Chondrocyte (in vitro differentiated cells): ENCODE measurements at places on chromosomes 1 and 21. TPM values are rescaled to one million over a fixed set of nuclear protein-coding genes. Genes with fewer than 3 reads are reported as not detected.

The OR2AK2 gene
- total RNA-seq: not detected in 3 replicates

The FALEC gene
- 1.2 TPM in 1 of 3 replicates, not detected in the others for total RNA-seq

The TPRG1L gene
- total RNA-seq: 52.5 to 53.7 TPM (median 53.6 TPM) in 3 replicates

The AMY2A gene
- total RNA-seq: not detected in 3 replicates

The ESPN gene
- total RNA-seq: 0.57 to 2.5 TPM (median 2.1 TPM) in 3 replicates

The TBX19 gene
- total RNA-seq: 1.8 to 2.7 TPM (median 2.1 TPM) in 3 replicates

The REG4 gene
- not detected in 3 replicates for total RNA-seq

The SLC35E2B gene
- 50.9 to 52.2 TPM (median 51.6 TPM) in 3 replicates for total RNA-seq

The CDA gene
- not detected in 3 replicates for total RNA-seq

The SERPINC1 gene
- total RNA-seq: 0.22 to 0.51 TPM in 2 of 3 replicates, not detected in the other

DNA sequence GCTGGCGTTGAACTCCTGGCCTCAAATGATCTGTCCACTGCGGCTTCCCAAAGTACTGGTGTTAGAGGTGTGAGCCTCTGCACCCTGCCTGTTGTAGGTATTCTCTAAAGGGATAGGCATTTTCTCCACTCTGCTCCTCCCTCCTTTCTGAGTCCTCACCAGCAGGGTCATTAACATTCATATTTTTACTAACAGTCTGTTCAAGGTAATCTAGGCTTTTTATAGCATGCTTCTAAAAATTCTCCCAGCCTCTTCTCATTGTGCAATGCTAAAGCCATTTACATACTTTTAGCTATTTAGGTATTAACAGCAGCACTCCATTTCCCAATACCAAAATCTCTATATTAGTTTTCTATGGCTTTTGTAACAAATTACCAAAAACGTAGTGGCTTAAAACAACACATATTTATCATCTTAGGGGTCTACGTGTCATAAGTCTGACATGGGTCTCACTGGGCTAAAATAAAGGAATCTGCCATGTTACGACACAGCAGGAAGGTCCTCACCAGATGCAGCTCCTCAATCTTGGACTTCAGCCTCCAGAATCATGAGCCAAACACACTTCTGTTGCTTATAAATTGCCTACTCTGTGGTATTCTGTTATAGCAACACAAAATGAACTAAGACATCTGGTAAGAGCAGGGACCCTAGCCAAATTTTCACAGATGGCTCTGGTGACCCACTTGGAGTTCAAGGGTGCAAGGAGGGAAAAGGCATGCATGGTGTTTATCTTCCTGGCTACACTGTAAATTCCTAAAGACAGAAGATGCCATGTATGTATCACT lies 2.9 kb upstream of the SLC2A7 start:
- no peak for DNase-seq

DNA sequence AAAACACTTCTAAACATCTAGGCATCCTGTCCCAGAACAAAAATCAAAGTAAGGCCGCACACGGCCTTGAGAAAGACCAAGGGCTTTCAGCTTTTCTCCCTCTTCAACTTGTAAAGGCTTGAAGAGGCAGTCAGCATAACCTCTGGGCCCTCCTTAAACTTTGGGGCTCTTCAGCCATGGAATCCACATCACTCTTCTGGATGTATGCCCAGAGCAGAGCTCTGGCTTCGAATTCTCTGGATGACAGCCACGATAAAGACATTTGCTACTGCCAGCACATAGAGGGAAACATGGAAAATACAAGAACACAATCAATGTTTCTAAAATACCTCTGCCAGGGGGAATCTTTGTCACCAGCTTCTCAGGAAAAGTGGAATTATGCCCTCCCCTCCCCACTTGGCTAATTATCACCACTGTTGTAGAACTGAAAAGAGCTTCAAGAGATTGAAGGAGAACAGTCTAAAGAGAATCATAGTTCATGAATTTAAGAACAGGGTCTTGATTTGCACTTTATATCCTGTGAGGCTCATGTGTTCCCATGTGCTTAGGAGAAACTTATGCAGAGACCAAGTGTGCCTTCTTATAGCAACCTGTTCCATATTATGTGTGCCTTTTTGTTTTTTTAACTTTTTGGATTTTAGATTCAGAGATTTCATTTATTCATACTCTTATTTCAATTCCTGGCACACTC lies 39.0 kb upstream of the DPT start:
- DNase-seq: no peak

GRCh38 chr1:29133861-29134694 lies 10.4 kb upstream of the TMEM200B start:
- peak; percentile 68 for DNase-seq

DNA sequence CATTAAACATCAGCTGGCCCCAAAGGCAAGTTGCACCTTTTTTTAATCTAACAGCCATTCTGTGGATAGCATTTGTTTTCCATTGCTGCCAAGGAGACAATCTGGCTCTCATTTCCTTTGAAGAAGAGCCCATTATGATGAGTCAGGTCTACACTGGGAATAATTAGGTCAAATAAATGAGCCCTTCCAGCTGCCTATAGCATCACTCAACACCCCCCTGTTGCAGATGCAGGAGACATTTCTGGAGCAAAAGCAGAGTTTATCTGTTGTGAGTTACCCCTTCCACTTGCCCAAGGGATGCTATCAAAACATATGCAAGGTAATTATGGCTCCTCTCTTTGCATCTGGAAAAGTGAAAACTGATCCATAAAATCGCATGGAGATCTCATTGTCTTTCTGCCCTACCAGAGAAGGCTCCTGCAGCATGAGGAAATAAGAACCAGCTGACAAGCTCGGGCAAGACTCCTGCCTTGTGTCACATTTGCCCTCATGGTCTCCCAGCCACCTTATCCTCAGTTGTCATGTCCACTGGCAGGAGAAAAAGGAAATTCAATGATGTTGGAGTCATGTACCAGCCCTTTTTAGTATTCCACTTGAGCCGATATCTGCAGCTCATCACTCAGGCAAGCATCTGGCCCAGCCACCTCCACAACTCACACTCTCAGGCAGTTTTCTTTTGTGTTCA lies 135.9 kb downstream of the SLC30A10 start:
- no peak for DNase-seq

DNA sequence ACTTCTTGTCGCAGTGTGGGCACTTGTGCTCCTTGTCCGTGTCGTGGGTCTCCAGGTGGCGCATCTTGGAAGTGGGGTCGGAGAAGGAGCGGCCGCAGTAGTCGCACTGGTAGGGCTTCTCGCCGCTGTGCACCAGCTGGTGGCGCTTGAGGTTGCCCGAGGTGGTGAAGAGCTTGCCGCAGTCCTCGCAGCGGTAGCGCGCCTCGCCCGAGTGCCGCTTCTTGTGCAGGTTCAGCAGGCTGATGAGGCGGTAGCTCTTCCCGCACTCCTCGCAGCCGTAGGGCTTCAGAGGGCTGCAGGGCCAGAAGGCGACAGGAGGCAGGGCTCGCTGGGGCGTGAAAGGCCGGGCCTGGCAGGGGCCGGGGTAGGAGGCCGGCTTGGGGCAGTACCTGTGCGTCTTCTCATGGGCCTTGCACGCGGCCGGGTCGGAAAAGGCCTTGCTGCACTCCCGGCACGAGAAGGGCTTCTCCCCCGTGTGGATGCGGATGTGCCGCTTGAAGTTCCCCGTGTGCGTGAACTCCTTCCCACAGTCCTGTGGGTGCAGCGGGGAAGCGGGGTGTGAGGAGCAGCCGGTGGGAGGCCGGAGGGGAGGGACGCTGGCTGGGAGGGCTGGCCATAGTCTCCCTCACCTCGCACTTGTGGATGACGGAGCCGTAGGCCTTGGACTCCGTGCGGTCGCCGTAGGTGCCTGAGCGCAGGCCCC lies 31.4 kb downstream of the ZBTB17 start:
- no peak for DNase-seq

DNA sequence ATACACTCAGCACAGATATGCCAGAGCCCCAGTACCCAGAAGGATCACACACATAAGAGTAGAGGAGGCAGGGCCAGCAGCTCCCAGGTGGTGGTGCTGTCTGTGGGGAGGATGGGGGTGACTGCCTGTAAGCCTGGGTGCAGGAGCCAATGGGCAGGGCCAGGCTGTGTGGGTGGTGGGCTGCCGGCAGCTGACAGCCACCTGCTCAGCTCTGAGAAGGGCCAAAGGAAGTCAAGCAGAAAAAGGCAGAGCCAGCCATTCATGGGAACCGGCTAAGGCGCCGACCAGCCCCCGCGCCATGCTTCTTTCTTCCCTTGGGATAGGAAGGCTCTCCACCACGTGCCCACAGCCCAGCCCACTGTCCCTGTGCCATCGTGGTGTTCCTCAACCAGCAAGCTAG lies 14.1 kb downstream of the PIK3C2B start:
- no peak for DNase-seq

- no peak for DNase-seq
Measured at GRCh38 chr21:37994211-37994610, 78.0 kb upstream of the KCNJ6 start.

- DNase-seq: no peak
Measured at GRCh38 chr1:55034476-55035133, 4.7 kb upstream of the PCSK9 start.

GRCh38 chr1:20124456-20125057 lies 5.2 kb upstream of the PLA2G2D start:
- no peak for DNase-seq

DNA sequence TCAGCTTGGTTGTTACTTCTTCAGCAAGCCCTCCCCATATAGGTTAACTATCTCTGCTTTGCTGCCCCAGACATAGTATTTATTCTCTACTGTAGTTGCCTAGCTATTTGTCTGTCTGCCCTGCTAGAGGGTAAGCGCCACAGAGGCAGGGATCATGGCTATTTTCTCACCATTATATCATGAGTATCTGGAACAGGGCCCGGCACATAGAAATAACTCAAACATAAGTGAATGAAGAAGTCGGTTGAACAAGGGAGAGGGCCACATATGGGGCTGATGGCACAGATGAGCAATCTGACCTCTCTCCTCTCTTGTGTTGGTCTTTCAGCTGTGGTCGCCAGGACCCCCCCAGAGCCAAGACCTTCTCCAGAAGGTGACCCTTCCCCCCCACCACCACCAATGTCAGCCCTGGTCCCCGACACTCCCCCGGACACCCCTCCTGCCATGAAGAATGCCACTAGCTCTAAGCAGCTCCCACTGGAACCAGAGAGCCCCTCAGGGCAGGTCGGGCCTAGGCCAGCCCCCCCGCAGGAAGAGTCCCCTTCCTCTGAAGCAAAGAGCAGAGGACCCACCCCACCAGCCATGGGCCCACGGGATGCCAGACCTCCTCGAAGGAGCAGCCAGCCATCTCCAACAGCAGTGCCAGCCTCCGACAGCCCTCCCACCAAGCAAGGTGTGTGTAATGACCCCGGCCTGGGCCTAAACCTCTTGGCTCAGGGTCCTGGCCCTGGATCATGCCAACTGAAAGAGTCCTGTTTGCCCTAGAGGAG lies 14.9 kb downstream of the MAP7D1 start:
- DNase-seq: no peak

DNA sequence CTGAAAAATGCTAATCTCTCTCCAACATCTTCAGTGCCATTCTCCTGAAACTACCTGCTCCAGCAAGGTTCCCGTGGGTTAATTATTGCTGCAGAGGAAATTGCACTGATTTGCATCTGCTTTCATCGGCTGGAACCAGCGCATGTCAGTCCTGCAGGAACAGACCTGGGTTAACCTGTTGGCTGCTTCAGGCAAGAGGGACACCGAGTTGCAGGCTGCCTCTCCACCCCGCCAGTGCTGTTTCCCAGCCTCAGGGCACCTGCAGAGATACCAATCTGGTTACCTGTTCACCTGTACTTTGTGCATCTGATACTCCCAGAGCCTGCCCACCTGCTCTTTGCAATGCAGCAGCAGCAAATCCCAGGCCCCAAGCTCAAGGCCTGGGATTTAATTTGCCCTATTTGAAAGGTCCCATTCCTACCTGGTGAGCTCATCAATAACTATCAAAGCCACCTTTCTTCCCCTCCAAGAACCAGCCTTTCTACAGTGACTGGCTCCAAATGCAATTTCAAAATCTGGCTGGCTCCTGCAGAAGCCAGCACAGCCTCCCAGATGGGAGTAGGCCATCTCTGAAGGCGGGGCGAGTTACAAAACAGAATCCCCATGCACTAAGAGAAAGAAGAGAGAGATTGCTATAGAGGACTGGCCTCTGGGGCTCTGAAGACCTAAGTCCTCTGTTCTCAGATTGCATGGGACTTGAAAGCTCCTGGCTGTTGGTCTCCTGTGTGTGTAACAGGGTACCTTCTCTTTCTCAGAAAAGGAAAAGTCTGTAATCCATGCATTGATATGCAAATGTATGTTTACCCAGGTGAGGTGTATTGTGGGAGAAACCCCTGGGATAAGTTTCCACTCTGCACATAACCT lies 67.8 kb downstream of the TOMM20 start:
- no peak for DNase-seq

DNA sequence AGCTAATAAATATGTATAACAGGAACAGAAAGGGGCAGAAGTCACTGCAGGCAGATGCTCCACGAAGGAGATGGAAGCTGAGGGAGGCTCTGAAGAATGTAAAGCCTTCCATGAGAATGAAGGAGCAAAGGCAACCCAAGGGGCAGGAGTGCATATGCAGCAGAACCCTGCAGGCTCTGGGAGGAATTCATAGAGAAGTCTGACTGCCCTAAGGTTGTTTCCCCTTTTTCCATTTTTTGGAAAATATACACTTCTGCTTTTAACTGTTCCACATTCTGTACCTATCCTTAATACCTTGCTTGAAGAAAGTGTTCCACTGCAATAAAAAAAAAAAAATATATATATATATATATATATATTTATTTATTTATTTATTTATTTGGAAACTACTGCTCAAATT lies 69.6 kb downstream of the CD34 start:
- no peak for DNase-seq

- DNase-seq: no peak
Measured at GRCh38 chr1:218488986-218489385, 143.8 kb downstream of the TGFB2 start.

DNA sequence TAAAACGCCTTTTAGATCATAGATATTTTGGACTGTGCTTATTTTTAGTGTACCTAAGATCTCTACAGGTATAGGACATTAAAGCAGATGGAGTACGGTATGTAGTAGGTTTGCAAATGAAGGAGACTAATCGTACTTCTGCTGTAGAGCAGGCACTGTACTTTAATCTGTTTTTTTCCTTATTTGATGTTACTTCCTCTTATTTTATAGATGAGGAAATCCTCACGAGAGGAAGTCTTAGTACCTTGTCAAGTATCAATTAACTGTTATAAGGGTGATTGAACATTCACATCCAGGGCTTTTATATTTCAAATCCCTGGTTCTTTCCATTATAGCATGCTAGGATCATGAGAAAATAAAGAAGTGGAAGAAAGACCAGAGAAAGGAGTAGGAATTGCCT lies 41.1 kb downstream of the CACHD1 start:
- DNase-seq: no peak

DNA sequence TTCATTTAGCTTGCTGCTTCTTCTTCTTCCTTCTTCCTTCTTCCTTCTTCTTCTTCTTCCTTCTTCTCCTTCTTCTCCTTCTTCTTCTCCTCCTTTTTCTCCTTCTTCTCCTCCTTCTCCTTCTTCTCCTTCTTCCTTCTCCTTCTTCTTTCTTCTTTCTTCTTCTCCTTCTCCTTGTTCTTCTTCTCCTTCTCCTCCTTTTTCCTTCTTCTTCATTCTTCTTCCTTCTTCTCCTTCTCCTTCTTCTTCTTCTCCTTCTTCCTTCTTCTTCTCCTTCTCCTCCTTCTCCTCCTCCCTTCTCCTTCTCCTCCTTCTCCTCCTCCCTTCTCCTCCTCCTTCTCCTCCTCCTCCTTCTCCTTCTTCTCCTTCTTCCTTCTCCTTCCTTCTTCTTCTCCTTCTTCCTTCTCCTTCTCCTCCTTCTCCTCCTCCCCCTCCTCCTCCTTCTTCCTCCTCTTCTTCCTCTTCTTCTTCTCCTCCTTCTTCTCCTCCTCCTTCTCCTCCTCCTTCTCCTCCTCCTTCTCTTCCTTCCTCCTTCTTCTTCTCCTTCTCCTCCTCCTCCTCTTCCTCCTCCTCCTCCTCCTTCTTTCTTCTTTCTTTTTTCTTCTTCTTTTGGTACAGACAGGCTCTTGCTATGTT lies 110.1 kb downstream of the ST3GAL3 start:
- no peak for DNase-seq
